ENCODE measurements at places on chromosomes 3 and 15.

DNA sequence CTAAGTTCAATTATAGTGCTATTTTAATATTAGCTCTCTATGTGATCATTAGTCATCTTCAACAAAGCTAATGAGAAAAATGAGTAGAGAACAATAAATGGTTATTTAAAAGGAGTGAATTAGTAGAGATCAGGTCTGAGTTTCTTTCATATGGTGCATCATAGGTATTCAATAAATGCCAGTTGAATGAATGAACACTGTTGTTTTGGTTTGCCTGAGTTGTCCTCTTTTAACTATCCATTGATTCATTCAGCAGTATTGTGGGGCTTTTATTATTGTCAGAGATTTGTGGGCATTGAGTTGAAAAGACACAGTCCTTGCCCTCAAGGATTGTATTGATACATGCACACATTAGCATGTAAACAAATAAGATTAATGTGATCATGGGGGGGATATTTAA is 88.2 kb downstream of the AGBL1 start:
- DNase-seq: no peak

DNA sequence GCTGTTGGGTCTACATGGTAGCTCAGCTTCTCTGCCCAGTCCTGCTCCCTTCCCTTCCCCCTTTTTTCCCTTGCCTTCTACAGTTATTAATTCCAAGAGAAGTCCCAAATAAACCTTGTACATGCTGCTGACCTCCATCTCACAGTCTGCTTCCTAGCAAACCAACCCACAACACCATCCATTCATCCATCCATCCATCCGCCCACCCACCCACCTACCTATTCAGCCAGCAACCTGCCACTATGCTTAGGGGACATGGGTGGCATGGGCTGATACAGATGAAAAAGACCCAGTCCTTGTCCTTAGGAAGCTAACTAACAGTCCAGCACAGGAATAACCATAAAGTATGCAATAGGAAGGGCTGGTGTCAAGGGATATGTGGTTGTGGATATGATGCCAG is 5.7 kb downstream of the TNFAIP8L3 start:
- DNase-seq: no peak

- no peak for DNase-seq
These were observed 117.2 kb downstream of the FNDC3B start for GRCh38 chr3:172156586-172156955.

GRCh38 chr15:33132233-33132580 is 62.3 kb downstream of the FMN1 start:
- DNase-seq: no peak

DNA sequence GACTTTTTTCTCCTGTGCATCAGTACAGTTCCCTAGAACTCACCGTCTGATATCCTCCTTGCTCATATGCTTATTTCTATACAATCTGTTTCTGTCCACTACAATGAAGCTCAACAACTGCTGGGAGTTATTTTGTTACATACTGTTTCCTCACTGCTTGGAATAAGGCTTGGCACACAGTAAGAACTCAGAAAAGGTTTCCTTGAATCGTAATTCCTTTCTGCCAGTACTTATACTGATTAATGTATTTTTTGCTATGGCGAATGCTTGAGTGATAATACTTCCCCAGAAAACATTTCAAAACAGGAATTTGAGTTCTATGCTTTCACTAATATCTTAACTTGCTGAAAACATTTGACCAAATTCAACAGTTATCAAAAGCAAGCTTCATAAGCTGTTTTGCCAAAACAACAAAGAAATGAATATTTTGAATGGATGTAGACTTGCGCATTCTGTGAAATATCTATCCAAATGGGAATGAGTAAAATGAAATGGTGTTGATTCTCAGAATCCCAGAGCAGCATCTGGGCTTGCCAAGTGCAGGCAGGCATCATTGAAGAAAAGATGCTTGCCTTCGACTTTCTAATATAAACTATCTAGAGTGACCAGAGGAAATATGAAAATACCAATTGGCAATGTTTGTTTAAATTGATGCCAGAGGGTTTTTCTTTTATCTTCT is 286.3 kb downstream of the RAP2B start:
- DNase-seq: no peak

DNA sequence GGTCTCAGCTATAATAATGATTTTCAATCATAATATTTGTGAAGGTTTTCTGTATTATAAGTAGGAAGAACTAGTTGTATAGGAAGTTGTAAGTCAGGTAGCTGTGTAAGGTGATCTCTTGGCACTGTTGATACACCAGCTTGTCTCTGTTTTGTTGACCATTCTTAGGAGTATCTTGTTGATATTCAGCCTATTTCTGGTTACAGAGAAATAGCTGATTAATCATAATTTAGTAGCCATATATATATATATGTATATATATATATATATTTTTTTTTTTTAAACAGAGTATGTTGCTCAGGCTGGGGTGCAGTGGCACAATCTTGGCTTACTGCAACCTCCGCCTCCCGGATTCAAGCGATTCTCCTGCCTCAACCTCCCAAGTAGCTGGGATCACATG is 20.2 kb downstream of the AKAP13 start:
- no peak for DNase-seq

GRCh38 chr3:42535981-42536784 is 33.7 kb downstream of the VIPR1 start:
- no peak for DNase-seq

DNA sequence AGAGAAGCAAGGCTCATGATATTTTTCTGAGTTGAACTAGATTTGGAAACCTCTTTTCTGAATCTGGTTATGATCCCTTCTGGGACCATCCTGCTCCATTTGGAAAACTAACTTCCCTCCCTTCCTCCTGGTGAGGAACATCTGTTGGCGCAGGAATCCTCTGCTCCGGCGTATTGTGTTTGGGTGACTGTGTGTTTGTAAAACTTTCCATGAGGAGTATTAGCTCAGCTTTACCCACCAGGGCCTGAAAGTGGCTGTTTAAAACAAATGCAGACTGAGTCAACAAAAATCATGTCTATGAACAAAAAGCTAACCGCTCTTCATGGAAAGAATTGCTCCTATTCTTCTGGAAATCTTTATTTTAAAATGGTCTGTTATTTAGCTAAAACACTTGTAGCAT is 17.7 kb downstream of the STARD9 start:
- DNase-seq: no peak

GRCh38 chr15:28105793-28106192 is 6.7 kb upstream of the OCA2 start:
- no peak for DNase-seq

DNA sequence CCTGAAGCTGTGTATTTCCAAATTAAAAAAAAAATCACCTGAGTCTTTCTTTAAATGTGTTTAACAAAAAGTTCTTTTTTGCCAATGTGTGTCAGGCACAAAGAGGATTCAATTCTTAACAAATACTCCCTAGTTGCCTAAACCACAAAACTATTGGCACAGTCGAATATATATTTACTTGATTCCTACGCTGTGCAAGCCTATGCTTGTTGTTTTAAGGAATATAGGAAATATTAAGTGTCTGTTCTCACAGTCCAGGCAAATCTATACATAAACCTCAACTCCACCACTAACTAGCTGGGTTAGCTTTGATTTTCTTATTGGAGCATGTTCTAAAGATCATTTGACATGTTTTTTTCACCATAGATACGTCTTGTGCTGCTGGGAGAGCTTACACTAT is 571.0 kb downstream of the PYDC2 start:
- no peak for DNase-seq

GRCh38 chr3:65945953-65946352 is 92.8 kb downstream of the MAGI1 start:
- DNase-seq: no peak

DNA sequence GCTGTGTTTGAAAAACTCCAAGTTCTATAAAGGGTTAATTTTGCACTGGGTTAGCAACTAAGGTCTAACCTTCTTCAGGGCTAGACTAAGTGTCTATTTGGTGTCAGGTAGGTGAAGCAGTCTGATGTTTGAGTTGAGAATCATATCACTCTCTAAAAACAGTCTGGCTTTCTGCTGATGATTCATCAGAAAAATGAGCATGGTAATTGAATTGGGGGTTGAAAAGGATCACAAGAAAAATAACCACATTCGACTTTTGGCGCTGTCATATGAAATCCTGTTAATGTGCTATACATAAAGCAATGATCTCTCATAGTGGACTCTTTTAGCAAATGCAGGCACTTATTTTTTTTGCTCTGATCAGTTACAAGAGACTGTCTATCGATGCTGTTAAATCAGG is 242.2 kb upstream of the AZI2 start:
- no peak for DNase-seq

DNA sequence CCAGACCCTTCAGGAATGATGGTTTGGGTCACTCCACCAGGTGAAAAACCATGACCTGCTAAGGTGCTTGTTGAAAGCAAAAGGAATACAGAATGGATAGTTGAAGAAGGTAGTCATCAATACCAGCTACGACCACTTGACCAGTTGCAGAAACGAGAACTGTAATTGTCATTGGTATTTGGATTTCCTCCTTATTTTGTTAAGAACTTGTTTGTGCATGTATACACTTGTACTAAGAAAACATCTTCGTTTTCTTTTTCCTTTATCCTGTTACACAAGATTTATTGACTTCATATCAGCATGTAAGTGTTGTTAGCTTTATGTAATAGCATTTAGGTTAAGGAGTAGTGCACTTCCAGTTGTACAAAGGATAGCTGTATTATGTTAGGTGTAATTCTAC is 261.8 kb downstream of the MCTP2 start:
- no peak for DNase-seq

- peak; percentile 27 for DNase-seq
These were observed 57.6 kb upstream of the SLC6A11 start for GRCh38 chr3:10758304-10759037.

- no peak for DNase-seq
These were observed 139.6 kb downstream of the MCTP2 start for GRCh38 chr15:94370936-94371285.

- no peak for DNase-seq
These were observed 417.4 kb downstream of the MECOM start for GRCh38 chr3:169246158-169246557.

GRCh38 chr3:81216192-81216591 is 545.3 kb downstream of the GBE1 start:
- no peak for DNase-seq

- peak; percentile 32 for DNase-seq
These were observed 28.5 kb upstream of the LRRC34 start for GRCh38 chr3:169841171-169841570.

DNA sequence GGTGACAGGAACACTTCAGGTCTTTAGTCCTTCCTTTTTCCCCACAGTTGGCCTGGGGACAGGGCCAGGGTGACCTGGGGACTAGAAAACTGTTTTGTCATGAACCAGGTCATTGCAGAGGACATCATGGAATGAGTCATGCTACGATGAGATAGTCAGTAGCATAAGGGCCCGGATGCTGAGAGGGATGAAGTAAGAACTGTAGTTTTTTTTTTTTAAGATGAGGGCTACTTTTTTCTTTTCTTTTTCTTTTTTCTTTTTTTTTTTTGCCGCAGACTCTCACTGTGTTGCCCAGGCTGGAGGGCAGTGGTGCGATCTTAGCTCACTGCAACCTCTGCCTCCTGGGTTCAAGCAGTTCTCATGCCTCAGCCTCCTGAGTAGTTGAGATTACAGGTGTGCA is 8.0 kb downstream of the MAP2K5 start:
- DNase-seq: no peak

DNA sequence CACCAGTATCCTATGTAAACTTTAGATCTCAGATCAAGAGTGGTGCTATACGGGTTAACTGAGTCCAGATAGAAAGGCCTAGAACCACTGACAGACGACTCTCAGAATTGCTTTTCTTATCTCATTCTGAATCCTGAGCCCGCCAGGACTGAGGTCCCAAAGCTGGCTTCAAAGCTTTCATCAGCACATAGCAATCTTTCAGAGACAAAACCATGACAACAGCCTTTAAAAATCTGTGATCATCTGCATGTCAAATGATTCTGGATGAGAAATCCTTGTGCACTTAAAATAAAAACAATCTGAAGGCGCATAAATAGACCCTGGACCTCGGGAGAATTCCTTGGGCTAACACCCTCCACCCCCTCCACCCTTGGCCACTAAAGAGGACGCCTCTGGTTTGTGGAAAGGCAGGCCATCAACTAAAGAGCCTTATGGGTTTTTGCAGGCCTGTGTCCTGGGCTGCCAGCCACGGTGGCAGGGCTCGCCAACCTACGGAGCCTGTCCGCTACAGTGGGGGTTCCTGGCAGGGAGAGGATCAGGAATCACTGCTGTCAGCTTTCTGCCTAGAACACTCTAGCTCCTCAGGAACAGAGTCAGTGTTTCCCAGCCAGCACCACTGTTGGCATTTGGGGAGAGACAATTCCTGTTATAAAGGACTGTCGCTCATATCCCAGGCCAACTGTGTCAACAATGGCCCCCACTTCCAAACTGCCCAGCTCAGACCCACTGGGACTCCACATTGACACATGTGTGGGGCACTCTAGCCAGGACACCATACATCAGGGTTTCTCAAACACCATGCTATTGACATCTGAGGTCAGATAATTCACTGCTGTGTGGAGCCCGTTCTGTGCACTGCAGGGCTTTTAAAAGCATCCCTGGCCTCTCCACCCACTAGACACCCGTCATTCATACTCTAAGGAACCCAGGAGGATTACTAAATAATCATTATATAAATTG is 20.2 kb downstream of the TLE3 start:
- DNase-seq: no peak

Measured in left kidney (tissue), 8 donors.